ENCODE measurements at places on chromosomes 6 and 20.

GRCh38 chr6:146876271-146877151 is 277.7 kb downstream of the ADGB start:
- DNase-seq, result no peak

DNA sequence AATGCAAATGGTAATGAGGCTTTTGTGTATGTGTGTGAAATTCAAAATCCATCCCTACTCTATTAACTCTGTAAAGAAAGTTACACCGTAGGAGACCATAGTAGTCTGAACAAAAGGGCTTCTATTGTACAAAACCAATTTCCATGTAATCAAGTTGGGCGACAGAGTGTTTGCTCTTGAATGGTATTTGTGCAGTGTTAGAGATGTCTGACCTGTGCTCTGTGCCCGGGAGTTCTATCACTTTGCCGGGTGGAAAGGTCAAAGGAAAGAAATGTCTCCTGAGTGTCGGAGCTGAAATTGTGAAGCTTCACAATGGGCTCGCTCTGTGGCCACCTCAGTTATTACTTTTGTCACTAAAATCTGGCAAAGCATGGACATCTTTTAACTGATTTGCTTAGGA is 312.0 kb downstream of the SAMD5 start:
- no peak for DNase-seq

DNA sequence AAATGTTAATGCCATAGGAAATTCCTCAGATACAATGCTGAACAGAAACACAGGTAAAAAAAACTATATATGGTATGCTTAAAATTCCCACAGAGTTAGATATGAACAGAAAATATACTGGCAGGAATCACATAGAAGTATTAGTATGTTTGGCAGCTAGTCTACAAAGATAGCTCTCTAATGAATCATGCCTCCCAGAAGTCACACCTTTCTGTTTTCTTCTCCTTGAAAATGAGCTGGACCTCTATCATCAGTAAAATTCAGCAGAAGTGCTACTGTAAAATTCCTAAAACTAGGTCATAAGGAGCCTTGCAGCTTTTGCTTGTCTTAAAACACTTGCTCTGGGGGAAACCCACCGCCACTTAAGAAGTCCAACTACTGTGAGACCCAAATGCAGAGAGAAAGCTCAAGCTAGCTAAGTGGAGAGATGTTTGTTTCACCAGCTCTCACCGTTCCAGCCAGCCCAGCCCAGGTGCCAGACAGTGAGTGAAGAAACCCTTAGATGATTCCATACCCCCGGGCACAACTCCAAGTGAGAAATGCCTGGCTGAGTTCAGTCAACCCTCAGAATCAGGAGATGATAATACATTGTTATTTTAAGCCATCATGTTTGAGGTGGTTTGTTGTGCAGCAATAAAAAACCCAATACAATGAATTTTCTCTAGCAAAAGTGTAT is 43.0 kb downstream of the TSPYL4 start:
- DNase-seq, result no peak

- DNase-seq, result peak; percentile 17
Measured at GRCh38 chr6:6918216-6918983, 189.4 kb upstream of the RREB1 start.

- no peak for DNase-seq
Measured at GRCh38 chr6:34447910-34448309, 18.0 kb upstream of the PACSIN1 start.

- DNase-seq, result no peak
Measured at GRCh38 chr6:125421836-125422235, 120.1 kb upstream of the HDDC2 start.

DNA sequence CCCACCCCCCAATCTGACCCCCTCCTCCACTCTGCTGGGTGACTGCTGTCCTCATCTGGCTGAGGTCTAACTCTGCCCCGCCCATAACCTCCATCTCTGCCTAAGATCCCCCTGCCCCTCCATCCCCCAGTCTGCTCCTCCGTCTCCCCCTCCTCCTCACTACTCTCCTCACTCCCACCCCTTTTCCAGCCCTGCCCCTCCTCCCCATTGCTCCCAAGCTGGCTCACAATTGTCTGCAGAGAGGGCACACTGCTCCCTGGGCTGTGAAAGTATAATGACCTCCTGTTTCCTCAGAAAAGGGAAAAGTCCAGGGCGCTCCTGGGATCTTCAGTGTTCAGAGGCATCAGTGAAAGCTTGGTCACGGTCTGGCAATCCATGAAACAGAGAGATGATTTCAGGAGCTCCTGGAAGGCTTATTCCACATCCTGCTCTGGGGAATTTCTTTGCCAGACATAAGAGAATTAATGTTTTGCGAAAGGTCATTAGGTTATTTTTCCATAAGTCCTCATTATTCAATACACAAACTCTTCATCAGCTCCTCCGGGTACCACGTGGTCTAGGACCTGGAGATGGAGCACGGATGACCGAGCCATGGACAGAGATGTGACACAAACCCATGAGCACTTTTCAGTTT is 21.5 kb downstream of the CST5 start:
- no peak for DNase-seq

- no peak for DNase-seq
Measured at GRCh38 chr20:25685276-25686080, 11.2 kb downstream of the ZNF337 start.

DNA sequence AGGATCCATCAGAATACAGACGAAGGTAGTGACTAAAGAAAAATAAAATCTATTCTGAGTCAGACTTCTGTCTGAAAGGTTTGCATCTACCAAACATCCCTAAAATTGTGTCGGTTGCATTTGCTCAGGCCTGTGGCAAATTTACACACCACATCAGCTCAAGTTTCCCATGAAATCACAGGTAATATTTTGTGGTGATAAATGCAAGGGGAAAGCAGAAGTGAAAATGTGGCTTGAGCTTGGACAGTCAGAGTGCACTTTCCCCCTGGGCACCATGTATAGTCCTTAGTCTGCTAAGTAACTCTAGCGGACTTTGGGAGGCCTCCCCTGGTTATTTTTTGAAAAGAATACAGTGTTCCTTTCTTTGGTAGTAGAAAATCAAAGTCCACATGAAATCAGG is 159.1 kb downstream of the PKHD1 start:
- no peak for DNase-seq

DNA sequence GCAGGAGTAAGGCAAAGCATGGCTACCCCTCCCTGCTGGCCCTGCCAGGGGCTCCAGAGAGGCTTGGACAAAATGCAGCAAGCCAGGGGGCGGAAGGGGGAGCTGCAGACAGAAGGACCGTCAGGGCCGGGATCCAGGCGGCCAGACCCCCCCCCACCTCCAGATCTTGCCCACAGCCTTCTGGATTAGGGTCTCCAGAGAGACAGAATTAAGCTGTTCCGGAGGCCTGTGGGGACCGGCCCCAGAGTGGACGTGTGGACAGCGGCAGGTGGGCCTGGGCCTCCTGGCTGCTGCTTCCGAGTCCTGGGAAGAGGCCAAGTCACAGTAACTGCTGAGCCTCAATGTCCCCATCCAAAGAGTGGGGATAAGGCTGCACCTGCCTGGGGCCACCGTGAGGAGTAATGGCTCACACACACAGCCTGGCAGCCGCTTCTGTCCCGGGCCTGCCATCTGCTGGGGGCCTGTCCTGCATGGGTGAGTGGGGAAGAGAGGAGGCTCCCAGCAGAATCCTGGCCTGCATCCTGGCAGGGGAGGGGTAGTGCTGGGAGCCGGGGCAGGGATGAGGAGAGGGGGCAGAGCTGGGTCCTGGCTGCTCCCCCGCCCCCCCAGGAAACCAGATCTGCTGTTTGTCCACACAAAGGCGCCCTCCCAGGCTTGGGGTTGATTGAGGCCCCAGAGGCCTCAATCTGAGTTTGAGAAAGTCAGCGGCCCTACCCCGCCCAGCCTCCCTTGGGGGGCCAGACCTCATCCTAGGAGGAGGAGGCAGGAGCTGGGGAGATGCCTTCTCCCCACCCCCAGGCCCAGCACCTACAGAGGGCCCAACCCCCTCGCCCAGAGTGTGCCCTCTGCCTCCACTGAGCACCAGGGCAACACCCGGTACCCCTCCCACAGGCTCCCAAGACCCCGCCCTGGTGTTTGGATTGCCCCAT is 3.9 kb downstream of the LAMA5 start:
- no peak for DNase-seq

- no peak for DNase-seq
Measured at GRCh38 chr6:130958468-130958867, 104.6 kb downstream of the EPB41L2 start.

DNA sequence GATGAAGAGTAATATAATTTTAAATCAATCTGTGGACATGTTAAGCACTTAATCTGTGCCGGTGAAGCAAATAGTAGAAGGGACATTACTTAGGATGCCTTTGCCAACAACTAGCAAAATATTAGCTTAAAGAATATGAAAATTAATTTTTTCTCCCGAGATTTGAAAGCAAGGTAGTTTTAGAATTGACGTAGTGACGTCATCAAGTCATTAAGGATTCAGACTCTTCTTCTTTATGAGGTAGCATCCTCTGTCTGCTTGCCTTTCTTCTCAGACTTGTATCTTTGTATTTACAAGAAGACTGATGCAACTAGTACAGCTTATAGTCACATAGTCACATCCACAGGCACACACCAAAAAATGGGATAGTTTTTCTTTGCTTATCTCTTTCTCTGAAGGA is 374.4 kb downstream of the MMUT start:
- no peak for DNase-seq

GRCh38 chr6:37480951-37481534 is 18.6 kb downstream of the CCDC167 start:
- no peak for DNase-seq

DNA sequence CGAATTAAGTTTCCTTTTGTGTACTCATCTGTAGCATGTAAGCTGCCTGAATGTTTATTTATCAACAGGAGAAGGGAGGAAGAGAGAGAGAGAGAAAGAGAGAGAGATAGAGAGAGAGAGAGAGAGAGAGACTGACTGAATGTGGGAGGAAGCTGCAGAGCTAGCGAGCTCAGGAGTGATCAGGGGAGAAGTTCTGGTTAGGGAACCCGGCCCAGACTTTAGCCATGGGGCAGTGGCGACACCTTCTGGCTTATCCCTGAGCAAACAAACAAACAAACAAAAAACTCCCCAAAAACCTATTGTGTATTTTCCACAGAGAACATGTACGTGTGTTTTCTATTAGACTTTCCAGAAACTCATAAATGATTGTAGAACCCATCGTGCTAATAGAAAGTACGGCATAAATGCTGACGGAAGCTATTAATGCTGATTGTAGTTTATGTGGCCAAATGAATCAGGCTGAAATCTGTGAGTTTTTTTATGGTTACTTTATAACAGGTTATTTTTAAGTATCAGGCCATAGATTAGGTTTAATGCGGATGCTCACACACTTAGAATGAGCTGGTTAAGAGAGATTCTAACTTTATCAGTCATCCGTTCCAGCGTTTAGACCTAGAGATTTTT is 92.8 kb downstream of the CLIC5 start:
- DNase-seq, result no peak

DNA sequence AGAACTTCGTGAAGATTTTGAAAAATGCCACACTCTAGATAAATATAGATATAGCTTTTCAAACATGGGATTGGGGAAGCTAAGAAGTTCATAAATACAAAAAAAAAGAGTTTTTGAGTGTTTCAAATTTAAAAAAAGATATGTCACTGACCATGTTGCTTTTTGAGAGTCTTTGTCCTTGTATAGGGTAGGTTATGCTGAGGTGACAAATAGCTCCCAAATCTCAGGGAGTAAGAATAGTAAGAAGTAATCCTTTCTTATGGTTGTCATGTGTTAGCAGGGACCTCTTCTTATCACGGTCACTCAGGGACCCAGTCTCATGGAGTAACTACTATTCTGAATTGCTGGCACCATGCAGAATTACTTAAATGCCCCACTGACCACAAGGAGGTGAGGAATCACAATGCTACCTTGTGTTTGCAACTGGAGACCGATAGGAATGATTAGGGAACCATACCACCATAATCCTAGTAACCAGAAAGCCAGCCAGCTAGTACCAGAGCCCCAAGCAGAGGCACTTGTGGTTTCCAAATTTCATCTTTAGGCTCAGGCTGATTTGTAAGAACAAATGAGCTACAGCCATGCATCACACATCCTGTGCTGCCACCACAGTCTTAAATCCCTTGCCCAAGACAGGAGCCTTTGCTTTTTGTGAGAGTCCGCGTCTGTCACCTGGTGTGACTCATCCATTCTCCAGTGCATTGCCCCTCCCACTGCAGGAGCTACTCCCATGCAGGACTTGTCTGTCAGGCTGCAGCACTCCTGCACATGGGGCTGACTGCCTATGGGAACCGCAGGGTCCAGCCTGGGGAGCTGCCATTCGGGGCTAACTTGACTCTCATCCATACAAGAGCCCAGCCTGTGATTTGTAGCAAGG is 42.4 kb upstream of the ADGRF4 start:
- no peak for DNase-seq

GRCh38 chr6:12916006-12916405 is 199.4 kb downstream of the PHACTR1 start:
- no peak for DNase-seq

- no peak for DNase-seq
Measured at GRCh38 chr6:130047088-130047995, 29.0 kb downstream of the L3MBTL3 start.

DNA sequence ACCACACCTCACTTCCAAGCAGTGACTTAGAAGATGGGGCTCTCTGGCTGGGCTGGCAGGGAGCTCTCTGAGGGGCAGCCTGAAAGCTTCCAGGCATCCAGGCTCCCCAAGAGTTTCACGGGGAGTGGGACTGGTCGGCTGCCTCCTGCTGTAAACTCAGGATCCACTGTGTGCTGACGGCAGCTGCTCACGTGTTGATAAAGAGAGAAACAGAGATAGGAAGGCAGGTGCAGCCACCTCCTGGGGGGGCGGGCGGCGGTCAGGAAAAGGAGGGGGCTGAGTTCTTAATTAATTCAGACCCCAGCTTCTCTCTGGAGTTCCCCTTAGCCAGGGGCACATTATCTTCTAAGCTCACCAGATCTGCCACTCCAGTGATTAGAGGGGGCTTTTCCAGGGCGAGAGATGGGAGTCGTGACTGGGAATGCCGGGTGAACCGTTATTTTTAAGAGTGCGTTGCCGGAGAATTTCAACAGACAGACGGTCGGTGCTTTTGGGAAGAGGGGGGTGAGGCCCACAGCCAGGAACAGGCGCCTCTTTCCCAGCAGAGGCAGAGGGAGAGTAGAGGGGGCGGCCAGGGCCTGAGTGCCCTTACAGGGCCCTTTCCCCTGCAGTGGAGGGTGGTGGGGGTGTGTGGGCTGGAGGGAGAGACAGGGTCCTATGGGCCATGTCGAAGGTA is 70.9 kb downstream of the CD40 start:
- DNase-seq, result no peak

GRCh38 chr20:23132293-23132929 is 46.3 kb upstream of the CD93 start:
- no peak for DNase-seq

DNA sequence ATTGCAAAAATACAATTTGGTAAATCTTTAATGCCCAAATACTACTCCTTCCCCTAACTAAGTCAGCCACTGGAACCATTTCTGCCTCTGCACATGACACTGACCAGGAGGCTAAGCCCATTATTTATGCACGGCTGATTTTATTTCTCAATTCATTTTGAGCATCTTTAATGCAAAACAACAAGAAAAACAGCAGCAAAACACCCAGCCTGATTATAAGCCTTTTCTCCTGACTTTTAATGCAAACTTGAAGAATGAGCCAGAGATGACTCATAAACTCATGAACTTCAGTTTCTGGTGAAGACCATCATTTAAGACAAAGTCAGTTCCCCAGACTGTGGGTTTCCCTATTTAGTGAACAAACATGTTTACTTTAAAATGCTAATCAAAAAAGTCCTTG is 51.6 kb downstream of the CYP24A1 start:
- no peak for DNase-seq

- peak; percentile 20 for DNase-seq
Measured at GRCh38 chr6:69894578-69895347, 28.4 kb downstream of the COL19A1 start.
